Left renal pelvis (tissue), 4 donors: ENCODE measurements at places on chromosomes 12 and 14. TPM values are rescaled to one million over a fixed set of nuclear protein-coding genes. Genes with fewer than 3 reads are reported as not detected.

GRIP1 gene
- polyA plus RNA-seq, result 21.9 TPM

KRT6B gene
- polyA plus RNA-seq, result 0.22 TPM

DPF3 gene
- polyA plus RNA-seq, result 1.3 TPM

IAPP gene
- polyA plus RNA-seq, result not detected

DDX55 gene
- polyA plus RNA-seq, result 19.9 TPM

MRPL52 gene
- 74.6 TPM for polyA plus RNA-seq

MANSC4 gene
- 0.40 TPM for polyA plus RNA-seq

RPS26 gene
- 123 TPM for polyA plus RNA-seq

SPRYD3 gene
- polyA plus RNA-seq, result 17.2 TPM

CLEC6A gene
- polyA plus RNA-seq, result not detected

FAR2 gene
- polyA plus RNA-seq, result 45.4 TPM

TSPAN9 gene
- 79.9 TPM for polyA plus RNA-seq

C12orf60 gene
- 1.4 TPM for polyA plus RNA-seq

SYNE2 gene
- 54.4 TPM for polyA plus RNA-seq
